ENCODE measurements at places on chromosomes 7 and 10.

GRCh38 chr7:112064627-112065385 lies 141.4 kb downstream of the DOCK4 start:
- no peak for DNase-seq

- DNase-seq, result no peak
Measured at GRCh38 chr7:1520539-1521234, 9.8 kb upstream of the MAFK start.

DNA sequence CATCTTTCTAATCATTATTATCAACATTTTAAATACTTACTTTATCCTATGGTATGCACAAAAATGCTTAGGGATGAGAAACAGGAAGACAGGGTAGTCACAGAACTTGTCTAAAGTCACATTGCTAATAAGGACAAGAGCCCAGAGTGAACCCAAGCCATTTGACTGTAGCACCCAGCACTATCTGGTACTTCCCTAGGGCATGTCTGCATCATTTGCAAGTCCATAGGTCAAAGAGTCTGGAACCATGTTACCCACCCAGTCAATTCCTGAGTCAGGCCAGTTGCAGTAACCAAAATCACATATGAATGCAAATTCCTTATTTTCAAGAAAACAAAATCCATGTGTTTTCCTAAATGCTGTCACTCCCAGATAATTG lies 19.1 kb downstream of the ASAH2 start:
- no peak for DNase-seq

- DNase-seq, result no peak
Measured at GRCh38 chr7:129188892-129189660, 643 bp downstream of the SMO start.

DNA sequence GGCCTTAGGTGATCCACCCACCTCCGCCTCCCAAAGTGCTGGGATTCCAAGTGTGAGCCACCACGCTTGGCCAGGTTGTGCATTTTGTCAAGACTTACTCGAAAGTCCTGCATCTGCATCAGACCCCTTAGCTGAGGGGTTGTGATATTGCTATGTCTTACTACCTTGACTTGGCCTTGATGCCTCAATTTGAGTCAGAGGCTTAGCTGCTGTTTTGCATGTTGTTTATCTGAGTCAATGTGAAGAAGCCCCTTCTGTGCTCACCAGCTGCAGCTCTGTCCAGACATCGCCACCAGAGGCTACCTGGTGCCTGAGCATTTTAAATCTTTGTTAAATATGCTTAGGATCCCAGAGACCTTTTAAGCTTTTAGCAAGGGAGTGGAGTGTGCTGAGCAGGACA lies 18.1 kb downstream of the UBE2D4 start:
- DNase-seq, result no peak

DNA sequence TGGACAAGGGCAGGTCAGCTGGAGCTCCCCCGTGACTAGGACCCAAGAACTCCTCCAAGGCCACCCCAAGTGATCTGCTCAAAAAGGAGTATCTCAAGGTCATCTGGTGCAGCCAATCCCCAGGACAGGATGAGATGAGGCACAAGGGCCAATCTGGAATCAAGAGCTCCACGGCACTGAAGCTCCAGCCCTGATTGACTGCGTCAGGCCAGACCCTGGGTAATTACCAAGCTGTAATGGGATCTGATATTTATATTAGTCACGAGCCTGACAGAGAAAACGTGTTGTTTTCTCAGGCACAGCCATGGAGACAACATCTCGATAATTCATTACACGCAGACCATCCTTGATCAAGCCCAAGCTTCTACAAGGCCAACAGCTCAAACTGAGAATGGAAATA lies 4.2 kb downstream of the KCNMA1 start:
- no peak for DNase-seq

DNA sequence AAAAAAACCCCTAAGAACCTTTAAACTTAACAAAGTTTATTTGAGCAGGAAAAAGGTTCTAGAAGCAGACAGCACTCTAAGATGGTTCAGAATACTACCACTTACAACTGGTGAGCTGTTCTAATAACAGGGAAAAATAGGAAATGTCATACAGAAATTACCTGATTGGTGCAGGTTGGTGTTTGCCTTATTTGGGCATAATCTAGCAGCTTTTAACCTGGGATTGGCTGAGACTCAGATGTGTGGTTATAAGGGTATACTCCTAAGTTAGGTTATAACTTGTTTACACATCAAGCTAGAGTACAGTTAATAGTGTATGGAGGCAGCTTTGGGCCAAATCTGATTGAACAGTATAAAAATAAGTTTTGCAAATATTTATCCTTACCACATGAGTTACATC lies 59.8 kb downstream of the MAPK8 start:
- no peak for DNase-seq

DNA sequence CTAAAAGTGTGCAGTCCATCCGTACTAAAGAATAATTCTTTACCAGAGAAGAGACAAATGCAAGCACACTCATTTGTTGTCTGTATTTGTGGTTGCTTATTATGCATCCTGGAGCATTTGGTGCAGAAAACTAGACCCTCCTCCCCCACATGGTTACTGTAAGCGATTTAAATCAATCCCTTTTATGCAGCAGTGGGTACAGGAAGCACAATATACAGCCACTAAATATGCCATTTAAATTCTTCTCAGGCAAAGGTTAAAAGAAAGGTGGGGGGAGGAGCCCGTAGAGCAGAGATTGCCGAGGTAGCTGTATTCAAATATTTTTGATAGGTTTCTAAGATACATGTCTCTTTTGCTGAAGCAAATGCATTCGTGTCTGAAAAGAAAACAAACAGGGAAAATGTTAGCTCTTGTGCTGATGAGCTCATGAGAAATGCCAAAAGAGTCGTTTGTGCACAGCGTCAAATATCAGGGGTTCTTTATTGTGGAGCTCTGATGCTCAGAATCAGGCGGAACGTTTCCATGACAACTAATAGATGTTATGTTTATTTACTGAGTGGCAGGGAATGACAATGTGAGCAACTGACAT lies 131.3 kb upstream of the NPVF start:
- DNase-seq, result no peak

- no peak for DNase-seq
Measured at GRCh38 chr10:5888843-5889623, 660 bp downstream of the ANKRD16 start.

DNA sequence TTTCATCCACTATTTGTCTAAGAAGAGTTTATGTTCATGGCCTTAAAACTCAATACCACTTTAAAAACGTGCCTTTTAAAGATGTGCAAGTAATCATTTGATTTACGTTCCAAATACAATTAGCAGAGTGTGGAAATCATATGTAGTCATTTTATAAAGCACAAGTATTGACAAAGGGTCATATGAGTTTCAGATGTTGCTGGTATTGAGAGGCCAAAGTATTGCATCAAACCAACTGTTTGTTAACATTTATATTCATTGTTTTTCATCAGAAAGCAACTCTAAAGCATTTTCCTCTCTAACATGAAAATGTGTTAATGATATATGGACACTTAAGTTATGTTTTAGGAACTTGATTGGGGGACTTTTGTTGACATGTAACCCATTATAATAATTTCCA lies 11.5 kb upstream of the TSGA13 start:
- DNase-seq, result no peak

- no peak for DNase-seq
Measured at GRCh38 chr10:114306116-114306973, 67.3 kb downstream of the VWA2 start.

GRCh38 chr7:40306596-40306995 lies 171.8 kb downstream of the SUGCT start:
- DNase-seq, result no peak

- no peak for DNase-seq
Measured at GRCh38 chr10:85413570-85413969, 953.0 kb downstream of the GRID1 start.

DNA sequence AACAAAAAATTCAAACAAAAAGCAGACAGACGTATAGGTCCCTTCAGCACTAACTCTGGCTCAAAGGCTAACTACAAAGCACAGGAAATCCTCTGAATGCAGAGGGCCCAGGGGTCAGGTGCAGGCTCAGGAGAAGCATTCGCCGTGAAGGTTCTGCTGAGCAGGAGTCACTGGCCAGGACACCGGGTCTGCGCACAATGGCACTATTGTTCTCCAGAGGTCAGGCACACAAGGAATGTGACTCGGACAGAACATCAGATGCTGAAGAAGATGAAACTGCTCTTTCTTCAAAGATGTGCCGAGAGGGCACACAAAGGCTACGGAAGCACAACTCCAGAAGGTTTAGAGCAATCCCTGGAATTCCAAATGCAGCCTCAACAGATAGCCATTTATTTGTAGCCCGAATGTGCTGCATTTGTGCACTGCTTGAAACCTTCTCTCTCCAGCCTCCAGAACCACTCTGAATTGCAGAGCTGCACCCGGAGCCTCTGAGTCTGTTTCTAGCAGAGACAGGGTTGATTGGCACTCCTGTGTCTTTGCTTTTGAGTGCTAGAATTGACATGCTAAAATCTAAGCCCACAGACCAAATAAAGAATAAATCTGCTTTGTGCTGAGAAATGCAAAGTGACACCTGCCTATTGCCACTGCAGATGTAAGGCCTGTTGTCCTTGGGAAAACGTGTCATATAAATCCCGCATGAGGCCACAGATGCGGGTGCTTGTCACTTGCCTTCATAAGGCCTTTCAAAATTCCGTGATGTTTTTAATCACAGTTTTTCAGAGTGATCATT lies 85.4 kb upstream of the AFAP1L2 start:
- no peak for DNase-seq

DNA sequence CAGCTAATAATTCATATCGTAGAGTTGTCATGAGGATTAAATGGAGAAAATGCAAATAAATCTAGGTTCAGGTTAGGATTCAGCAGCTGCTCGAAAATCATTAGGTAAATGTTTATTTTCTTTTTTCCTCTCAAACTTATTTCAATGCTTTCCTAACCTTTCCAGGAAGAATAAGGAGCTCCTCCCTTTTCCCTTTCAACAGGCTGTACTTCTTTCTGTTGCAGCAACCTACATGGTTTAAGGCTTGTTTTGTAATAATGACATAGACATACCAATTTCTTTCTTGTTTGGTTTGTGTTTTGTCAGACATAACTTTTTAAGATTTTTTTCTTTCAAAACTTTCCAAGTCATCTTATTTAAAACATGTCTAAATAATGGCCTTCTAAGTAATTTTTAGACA lies 18.2 kb downstream of the GPR141 start:
- DNase-seq, result no peak

- DNase-seq, result no peak
Measured at GRCh38 chr7:132317701-132318351, 258.4 kb downstream of the PLXNA4 start.

GRCh38 chr7:133786401-133786937 lies 340.7 kb upstream of the LRGUK start:
- DNase-seq, result no peak

- no peak for DNase-seq
Measured at GRCh38 chr7:86733783-86734182, 90.1 kb downstream of the GRM3 start.

GRCh38 chr10:5941579-5941978 lies 35.8 kb downstream of the IL15RA start:
- no peak for DNase-seq

GRCh38 chr10:100516847-100517246 lies 2.8 kb downstream of the SEC31B start:
- no peak for DNase-seq

- DNase-seq, result no peak
Measured at GRCh38 chr10:18303851-18304801, 163.9 kb downstream of the CACNB2 start.

DNA sequence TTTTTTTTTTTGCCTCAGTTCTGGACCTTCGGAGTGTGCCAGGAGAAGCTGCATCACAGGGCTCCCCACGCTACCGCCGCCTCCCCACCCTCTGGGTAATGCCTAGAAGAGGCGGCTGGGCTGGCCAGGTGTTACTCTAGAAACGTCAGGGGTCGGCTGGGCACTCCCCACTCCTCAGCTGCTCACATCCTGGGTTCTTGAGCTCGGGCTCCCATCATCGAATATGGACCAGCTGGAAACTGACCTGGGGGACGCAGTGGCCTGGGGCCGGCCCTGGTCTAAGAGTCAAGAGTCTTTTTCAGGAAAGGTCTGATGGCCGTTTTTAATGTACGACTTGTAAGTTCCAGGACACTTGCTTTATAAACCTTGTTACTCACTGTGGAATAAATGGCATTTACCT lies 326.5 kb downstream of the WDR37 start:
- no peak for DNase-seq

DNA sequence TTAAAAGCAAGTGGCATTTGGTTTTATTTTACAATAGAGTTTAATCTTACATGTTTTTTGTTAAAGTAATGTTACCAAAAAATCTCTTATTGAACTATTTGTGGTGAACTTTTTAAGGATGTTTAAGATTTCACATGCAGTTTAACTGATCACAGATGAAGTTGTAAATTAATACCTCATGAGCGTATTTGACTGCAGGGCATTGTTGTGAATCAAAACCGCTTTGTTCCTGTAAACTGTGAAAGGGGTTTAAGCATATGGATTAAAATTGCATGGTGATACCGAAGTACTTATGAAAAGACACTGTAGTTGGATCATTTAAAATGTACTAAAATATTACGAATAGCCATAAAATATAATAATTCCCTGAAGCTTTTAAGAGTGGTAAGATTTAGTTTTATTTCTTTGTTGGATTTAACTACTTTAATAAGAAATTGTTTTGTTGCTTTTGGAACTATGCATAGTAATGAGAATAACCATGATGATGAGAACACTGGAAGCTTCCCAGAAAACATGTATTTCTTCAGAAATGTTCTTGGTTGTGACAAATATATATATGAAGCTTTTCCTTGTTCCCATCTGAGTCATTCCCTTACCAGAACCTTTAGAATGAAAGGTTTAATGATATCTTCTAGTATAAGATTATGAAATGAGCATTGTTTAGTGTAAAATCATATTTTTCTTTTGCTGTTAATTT lies 131.3 kb downstream of the ADK start:
- DNase-seq, result no peak
